ENCODE measurements at places on chromosomes 6 and 20. TPM values are rescaled to one million over a fixed set of nuclear protein-coding genes. Genes with fewer than 3 reads are reported as not detected.

Gene KIAA0408
- 6.6 TPM for total RNA-seq

Gene PPP1R3G
- total RNA-seq: 1.6 TPM

Gene CFB
- 2.1 TPM for total RNA-seq

Gene SLC22A1
- 2.8 TPM for total RNA-seq

Gene LINC00237
- total RNA-seq: not detected

Gene KHDC1L
- not detected for total RNA-seq

Gene TGM3
- not detected for total RNA-seq

Gene ZNF334
- total RNA-seq: not detected

Gene LY6G6F
- not detected for total RNA-seq

Gene APCDD1L
- 0.06 TPM for total RNA-seq

Gene SLPI
- 14.6 TPM for total RNA-seq

Gene RSPH9
- 0.24 TPM for total RNA-seq

Gene SMPDL3A
- 2.5 TPM for total RNA-seq

Gene TP53TG5
- total RNA-seq: not detected

Gene VGLL2
- not detected for total RNA-seq

Gene NKAIN2
- not detected for total RNA-seq

Gene BMP6
- 19.8 TPM for total RNA-seq

Gene TFAP2B
- total RNA-seq: not detected

Gene ALDH8A1
- total RNA-seq: 0.40 TPM

Gene NKAIN4
- total RNA-seq: 10.3 TPM

Gene CRISP2
- not detected for total RNA-seq

All from A549 treated with CpdA at 1 μM for 4 hours (cell line).